SK-N-SH (cell line): ENCODE measurements at places on chromosomes 16 and 17. TPM values are rescaled to one million over a fixed set of nuclear protein-coding genes. Genes with fewer than 3 reads are reported as not detected.

The TTYH2 gene
- polyA plus RNA-seq = 16.1 and 17.0 TPM in 2 replicates

The KRTAP4-9 gene
- polyA plus RNA-seq = not detected in 2 replicates

The NLRP1 gene
- 51.4 and 53.0 TPM in 2 replicates for polyA plus RNA-seq

The C17orf107 gene
- 0.44 and 0.52 TPM in 2 replicates for polyA plus RNA-seq

The HOXB9 gene
- polyA plus RNA-seq = not detected in 2 replicates

The CX3CL1 gene
- polyA plus RNA-seq = 5.8 and 6.8 TPM in 2 replicates

The SMTNL2 gene
- not detected in 2 replicates for polyA plus RNA-seq

The CCL3 gene
- polyA plus RNA-seq = not detected in 2 replicates

The WNT3 gene
- polyA plus RNA-seq = 5.3 and 7.6 TPM in 2 replicates

The PIRT gene
- not detected in 2 replicates for polyA plus RNA-seq

The ZACN gene
- polyA plus RNA-seq = 0.03 TPM in 1 of 2 replicates, not detected in the other
